ENCODE measurements at places on chromosomes 5 and 9. TPM values are rescaled to one million over a fixed set of nuclear protein-coding genes. Genes with fewer than 3 reads are reported as not detected.

- DNase-seq, result no peak
Observed at GRCh38 chr5:57592236-57592635, 109.6 kb upstream of the ACTBL2 start.

GRCh38 chr5:15789642-15790041 lies 289.7 kb downstream of the FBXL7 start:
- no peak for DNase-seq

DNA sequence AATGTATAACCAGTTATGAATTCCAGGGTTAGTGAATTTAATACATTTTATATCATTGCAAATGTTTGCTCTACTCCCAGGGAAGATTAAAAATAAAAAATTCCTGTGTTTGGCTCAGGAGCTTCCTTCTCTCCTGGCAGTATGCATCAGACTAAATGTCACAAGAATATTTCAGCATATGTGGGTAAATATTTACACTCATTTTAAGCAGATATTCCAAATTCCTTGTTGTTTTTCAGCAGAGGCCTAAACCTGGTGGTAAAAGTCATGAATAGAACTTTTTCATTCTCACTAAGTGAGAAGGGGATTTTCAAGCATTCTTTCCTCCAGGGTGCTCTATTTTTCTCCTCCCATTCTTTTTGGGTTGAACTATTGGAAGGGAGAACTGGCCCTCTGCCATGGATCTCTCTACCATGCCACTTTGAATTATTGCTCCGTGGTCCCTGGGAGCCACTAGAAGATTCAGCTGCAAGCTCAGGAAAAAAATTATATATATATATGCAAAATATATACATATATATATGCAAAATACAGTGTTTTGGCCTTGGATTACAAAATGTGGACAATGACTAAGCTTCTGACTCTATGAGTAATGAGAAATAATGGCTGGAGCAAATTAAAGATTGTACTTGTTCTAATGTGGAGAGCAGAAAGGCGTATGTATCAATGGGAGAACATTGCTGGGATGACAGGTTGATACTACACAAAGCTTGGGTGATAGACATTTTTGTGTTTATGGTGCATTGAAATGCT lies 180.6 kb upstream of the PAPPA start:
- DNase-seq, result no peak

SYK gene
- total RNA-seq, result 4.2 TPM

SHC3 gene
- 1.1 TPM for total RNA-seq

- no peak for DNase-seq
Observed at GRCh38 chr9:97943308-97943855, 5.4 kb upstream of the HEMGN start.

GRCh38 chr5:6715271-6715670 lies 2.0 kb downstream of the TENT4A start:
- DNase-seq, result no peak

DCAF10 gene
- 22.3 TPM for total RNA-seq

- no peak for DNase-seq
Observed at GRCh38 chr9:2817999-2818803, 25.7 kb downstream of the PUM3 start.

GRCh38 chr5:93674866-93675459 lies 66.4 kb downstream of the POU5F2 start:
- no peak for DNase-seq

GRCh38 chr5:56456002-56456401 lies 222.9 kb upstream of the ANKRD55 start:
- DNase-seq, result no peak

UNC5A gene
- total RNA-seq, result 0.08 TPM

MYOT gene
- 22.4 TPM for total RNA-seq

DNA sequence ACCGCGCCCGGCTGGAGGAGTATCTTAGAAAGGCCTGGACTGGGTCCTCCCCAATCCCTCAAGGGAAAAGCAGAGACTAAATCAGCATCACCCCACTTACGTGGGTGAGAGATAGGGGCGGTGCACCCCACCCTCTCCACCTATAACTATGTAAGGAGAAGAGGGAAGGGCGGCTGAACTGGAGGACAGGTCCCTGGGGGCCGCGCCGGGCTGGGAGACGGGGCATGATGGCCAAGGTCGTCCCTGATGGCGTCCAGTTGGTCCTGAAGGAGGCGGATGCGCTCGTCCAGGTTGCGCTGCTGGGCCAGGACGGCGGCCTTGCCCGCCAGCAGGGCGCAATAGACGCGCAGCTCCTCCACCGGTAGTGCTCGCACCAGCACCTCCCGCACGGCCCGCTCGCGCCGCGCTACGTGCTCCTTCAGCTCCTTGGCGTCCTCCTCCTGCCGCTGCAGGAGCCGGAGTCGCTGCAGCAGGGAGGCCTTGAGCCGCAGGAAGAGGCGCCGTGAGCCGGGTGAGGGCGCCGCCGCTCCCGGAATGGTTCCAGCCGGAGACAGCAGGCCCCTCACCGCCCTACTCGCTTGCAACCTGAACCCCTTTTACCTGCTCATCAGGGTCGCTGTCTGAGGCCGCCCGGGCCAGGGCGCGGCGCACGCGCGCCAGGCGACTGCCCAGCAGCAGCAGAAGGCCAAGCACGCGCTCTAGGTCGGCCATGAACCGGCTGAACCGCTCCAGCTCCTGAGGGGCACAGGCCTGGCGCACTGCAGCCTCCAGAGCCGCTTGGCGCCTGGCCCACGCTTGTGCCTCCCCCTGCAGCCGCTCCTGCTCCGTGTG lies 7.6 kb downstream of the SHROOM1 start:
- no peak for DNase-seq

CD74 gene
- 327 TPM for total RNA-seq

DNA sequence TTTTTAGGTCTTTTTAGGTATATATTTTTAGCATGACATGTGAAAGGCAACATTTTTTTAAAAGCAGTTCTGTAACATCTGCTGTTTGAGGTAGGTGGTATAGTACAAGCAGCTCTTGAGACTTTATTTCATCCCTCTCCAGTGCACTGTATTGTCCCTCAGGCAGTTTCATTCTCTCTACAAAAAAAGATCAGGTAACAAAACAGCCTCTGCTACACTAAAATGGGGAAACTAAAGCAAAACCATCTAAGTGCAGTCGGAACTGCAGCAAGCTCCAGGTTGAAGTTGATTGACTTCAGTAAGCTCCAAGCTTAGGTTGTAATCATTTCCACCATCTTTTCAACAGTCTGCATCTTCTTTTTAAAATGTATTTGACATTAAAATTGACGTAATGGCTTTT lies 195.6 kb downstream of the DEPDC1B start:
- no peak for DNase-seq

GRCh38 chr9:137664676-137665075 lies 45.9 kb downstream of the EHMT1 start:
- DNase-seq, result no peak

MYOZ3 gene
- total RNA-seq, result 5.5 TPM

GRCh38 chr9:90801241-90801972 lies at the start of gene SYK:
Gene SYK (plus strand): TSS chr9:90801819. CDS start chr9:90843899, 42,080 bp downstream.
- peak; percentile 92 for DNase-seq

GRCh38 chr9:105157171-105157583 lies 87.3 kb upstream of the SLC44A1 start:
- DNase-seq, result no peak

GRCh38 chr9:84966876-84967830 lies 297.6 kb downstream of the NTRK2 start:
- DNase-seq, result no peak

JAK2 gene
- total RNA-seq, result 17.6 TPM

- no peak for DNase-seq
Observed at GRCh38 chr5:497090-497700, 27.1 kb downstream of the SLC9A3 start.

SLC27A4 gene
- 19.2 TPM for total RNA-seq

DNA sequence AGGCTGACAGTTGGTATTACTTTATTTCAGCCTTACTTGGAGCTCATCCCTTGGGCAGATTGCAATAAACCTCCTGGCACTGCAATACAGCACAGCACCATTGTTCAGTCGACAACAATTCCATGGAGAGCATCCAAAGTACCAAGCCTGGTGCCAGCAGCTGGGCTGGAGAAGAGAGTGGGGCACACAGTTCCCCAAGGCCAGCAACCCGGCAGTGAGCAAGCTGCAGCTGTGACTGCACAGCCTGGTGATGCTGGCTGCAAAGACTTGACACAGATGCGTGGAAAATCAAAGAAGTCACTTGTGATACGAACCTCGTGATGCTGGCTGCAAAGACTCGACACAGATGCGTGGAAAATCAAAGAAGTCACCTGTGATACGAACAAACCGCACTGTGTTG lies 125.4 kb downstream of the ATPSCKMT start:
- no peak for DNase-seq

SPINK13 gene
- not detected for total RNA-seq

ORM2 gene
- total RNA-seq, result not detected

GRCh38 chr5:82676661-82677060 lies 398.5 kb upstream of the RPS23 start:
- DNase-seq, result no peak

ITK gene
- 0.51 TPM for total RNA-seq

DNA sequence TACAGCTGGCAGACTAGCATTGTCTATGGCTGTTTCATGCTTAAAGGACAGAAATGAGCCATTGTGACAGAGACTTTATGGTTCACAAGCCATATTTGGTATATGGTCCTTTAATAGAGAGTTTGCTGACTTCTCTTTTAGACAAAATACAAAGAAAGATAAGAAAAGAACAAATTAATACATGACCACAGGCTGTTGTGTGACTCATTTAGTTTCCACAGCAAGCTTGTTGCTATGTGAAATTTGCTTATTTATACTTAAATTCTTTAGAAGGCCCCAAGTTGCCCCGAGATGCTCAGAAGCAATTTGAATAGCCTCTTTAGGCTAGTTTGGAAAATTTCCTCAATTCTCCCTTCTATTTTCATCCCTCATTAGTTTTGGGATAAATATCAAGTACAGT lies 315.3 kb upstream of the RPS23 start:
- no peak for DNase-seq

GRCh38 chr5:120991569-120991968 lies 527.5 kb downstream of the PRR16 start:
- no peak for DNase-seq

UBTD2 gene
- 8.6 TPM for total RNA-seq

GRCh38 chr9:79708541-79708940 lies 136.8 kb downstream of the TLE4 start:
- DNase-seq, result no peak

DNA sequence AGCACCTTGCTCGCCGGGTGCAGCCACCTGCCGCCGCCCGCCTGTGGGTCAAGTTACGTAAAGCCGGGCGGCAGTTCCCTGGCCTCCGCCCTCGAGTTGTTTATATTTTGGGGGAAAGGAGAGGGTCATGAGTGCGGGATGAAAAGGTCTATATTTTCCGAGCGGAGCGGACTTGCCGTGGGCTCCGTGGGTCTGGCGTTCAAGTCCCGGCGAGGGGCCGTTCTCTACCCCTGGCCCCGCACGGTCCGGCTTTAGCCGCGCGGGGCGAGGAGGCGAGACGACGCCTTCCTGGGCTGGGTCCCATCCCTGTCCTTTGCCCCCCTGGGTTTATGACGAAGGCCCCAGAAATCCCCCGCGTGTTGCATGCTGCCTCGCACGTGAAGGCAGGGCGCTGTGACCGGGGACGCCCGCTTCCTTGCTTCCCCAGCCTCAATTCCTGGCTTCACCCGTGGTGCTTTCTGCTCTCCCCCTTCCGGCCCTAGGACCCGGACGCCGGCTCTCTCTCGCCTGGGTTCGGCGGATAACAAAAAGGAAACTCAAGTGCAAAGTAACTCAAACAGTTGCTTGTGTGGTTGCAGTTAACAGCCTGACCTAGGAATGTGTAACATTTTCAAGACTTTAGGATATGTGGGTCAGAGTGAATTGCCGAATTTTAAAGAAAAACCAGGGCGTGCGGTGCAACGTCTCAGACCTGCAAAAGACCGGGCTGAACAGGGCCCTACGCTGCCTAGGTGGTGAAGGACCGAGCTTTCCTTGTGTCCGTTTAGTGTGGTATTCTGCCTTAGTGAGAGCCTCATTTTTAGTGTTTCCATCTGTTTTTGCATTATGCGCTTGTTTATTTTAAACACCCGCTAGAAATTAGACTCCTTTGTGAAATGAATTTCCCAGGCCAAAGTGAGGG lies 810 bp downstream of the VPS13A start:
- peak; percentile 73 for DNase-seq

DNA sequence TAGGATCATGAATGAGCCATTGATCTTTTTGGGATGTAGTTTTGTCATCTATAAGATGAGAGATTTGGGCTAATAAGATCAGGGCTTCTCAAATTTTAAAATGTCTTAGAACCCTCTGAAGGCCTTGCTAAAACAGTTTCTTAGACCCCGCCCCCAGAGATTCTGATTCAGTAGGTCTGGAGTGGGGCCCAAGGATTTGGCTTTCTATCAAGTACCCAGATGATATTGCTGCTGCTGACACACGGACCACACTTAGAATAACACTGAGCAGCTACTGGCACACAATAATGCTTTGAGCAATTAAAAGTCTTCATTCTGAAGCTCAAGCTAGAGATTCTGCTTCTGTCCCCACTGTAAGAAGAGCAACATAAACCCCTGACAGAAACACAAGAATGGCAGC lies 216.7 kb downstream of the SMARCA2 start:
- DNase-seq, result no peak

GLDC gene
- total RNA-seq, result not detected

DNA sequence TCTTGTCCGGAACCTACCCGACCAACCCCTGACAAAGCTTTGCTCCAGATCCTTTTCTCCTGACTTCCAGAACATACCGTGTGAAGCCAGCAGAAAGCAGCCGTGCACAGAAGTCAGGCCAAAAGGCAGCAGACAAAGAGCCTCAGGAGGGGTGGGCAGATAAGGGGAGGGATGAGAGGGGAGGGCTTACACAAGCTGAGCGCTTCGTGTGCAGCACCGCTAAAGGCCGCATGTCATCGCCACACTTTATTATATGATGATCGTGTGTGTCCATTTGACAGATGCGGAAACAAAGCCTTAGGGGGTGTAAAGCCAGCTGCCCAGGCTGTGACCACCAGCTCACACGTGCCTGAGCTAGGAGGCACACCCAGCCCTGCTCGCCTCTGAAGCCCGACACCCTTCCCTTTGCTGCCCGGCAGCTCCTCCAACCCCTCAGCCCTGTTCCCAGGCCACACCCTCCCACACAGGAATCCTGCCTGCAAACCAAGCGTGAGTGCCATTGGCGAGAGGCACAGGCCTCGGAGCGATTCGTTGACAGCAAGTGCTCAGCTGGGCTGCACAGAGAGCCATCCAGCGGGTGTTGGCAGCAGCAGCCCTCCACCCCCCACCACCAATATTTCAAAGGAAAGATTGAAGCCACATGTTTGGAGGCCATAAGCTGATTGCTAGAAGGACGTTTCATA lies 170.5 kb upstream of the SMIM23 start:
- no peak for DNase-seq

DBH gene
- not detected for total RNA-seq

STC2 gene
- 10.4 TPM for total RNA-seq

GRCh38 chr9:17719053-17719452 lies 140.2 kb downstream of the SH3GL2 start:
- no peak for DNase-seq

SLC25A51 gene
- 22.0 TPM for total RNA-seq

DNA sequence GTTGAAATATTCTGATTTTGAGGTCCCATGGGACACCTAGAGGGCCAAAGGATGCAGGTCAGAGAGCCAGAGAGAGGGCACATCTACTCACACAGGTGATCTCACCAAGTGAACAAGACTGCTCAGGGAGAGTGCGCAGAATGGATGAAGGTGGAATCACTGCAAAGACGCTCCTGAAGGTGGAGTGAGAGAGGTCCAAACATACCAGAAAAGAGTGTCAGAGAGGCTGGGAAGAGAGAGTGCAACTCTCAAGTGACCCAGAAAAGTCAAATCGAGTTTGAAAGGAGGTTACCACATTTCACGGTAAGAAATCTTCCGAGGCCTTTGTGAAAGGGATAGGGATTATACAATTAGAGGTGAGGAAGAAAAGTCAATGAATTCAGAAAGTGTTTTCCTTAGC lies 173.4 kb downstream of the EPB41L4A start:
- no peak for DNase-seq
